ENCODE measurements at places on chromosomes 6 and 20. TPM values are rescaled to one million over a fixed set of nuclear protein-coding genes. Genes with fewer than 3 reads are reported as not detected.
A peak's percentile ranks its signal among the peaks of the same experiment; 100 is the strongest.

DLL1 gene
- total RNA-seq = 10.4 TPM

ARMH2 gene
- total RNA-seq = 1.1 TPM

OR2B3 gene
- not detected for total RNA-seq

RAET1L gene
- not detected for total RNA-seq

ENPP3 gene
- total RNA-seq = 2.1 TPM

GRIK2 gene
- 92.4 TPM for total RNA-seq

ZNF334 gene
- total RNA-seq = 23.7 TPM

TFEB gene
- total RNA-seq = 17.3 TPM

DNA sequence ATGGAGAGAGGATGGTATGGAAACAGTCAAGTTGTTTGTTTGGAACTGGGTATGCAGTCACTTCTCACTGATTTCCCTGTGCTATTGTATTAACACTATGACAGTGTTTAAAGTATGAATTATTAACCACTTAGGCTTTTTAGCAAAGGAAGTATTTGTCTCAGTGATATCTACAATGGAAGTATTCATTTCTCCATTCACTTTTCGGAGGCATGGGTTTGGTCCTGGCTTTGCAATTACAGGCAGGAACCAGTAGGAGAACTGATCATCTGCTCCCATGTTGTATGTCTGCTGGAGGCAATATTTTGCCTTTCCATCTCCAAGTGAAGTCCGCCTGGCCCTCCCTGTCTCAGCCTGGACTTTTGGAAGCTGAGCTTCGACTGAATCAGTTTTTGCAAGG, 30.6 kb upstream of the EXOC2 start:
- no peak overlapping the region for H3K4me3 ChIP-seq
- peaks cover under 1% of the 10 kb centered on the region for H3K27me3 ChIP-seq
- no peaks in the 10 kb centered on the region for H3K36me3 ChIP-seq
- no peaks in the 10 kb centered on the region for H3K4me1 ChIP-seq
- DNase-seq = no peak
- no peak overlapping the region for H3K27ac ChIP-seq

GRCh38 chr20:62308102-62308822, 5.5 kb downstream of the ADRM1 start:
- no peaks in the 10 kb centered on the region for H3K27me3 ChIP-seq
- peaks cover 28% of the 10 kb centered on the region for H3K4me1 ChIP-seq
- DNase-seq = no peak
- no peak overlapping the region for H3K27ac ChIP-seq
- H3K4me3 ChIP-seq = no peak overlapping the region

GRCh38 chr6:26352315-26352714, 12.7 kb upstream of the BTN3A2 start:
- H3K4me3 ChIP-seq = no peak overlapping the region
- no peaks in the 10 kb centered on the region for H3K4me1 ChIP-seq
- no peaks in the 10 kb centered on the region for H3K27me3 ChIP-seq
- no peaks in the 10 kb centered on the region for H3K36me3 ChIP-seq

- H3K4me3 ChIP-seq = no peak overlapping the region
- no peak for DNase-seq
- H3K4me1 ChIP-seq = no peaks in the 10 kb centered on the region
- no peaks in the 10 kb centered on the region for H3K27me3 ChIP-seq
These were observed 23.8 kb upstream of the FAM217A start for GRCh38 chr6:4102687-4103244.

DNA sequence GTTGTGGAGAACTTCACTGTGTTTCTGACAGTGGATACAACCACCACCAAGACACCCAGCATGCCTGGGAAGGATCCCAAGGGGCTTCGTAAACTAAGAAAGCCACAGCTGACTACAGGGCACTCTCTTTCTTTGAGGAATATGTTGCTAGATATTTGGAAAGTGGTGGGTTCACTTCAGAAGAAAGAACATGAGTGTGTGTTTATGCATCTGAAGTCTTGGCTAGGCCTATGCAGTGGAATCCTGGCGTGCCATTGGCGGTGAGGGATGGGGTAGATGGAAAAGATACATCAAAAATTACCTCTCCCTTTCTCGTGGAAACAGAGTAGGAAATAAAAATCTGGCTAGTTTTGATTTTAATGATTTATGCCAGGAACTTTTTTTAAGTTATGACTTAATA, 187.7 kb downstream of the PDE7B start:
- H3K27me3 ChIP-seq = no peaks in the 10 kb centered on the region
- H3K4me3 ChIP-seq = no peak overlapping the region

DNA sequence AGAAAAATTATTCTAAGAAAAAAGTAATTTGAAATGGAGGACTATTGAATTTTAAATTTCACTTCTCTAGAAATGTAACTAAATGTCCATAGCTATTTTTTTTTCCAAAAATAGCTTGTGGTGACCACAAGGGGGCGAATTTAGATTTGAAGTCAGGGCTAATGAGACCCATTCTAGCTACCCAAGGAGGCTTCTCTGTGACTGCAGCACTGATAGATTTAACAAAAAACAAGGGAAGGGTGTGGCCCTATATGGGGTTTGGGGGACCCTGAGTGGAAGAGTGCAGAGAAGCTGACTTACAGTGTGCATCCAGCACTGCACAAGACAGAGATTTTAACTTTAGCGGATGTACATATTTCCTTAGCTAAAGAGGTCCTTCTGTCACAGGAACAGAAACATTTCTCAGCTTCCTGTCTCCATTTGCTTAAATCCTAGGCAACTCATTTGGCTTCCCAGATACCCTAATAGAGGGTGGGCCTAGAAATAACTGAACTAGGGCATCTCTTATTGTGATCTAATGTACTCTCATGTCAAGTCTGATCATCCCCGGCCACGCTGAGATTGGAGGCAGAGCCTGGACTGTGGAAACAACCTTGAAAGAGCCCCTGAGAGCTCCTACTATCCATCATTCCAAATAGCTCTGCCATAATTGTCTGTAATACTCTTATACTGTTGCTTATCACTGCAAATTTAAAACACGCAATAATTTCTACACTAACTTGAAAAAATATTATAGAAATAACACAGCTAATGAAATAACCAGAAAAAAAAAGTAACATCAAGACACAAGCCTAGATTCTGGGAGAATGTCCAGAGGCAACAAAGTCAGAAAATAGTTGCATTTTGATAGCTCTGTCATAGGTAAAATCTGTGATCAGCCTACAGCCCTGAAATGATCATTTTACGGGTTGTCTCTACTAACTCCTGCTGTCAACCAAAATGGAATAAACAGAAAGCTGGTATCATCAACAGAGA, 93.6 kb downstream of the SNAP91 start:
- no peaks in the 10 kb centered on the region for H3K36me3 ChIP-seq
- H3K27me3 ChIP-seq = no peaks in the 10 kb centered on the region
- H3K4me1 ChIP-seq = no peaks in the 10 kb centered on the region
- no peak for DNase-seq

GRCh38 chr6:84635081-84635761, 129.2 kb downstream of the TBX18 start:
- no peaks in the 10 kb centered on the region for H3K36me3 ChIP-seq
- H3K4me3 ChIP-seq = no peak overlapping the region
- H3K27me3 ChIP-seq = no peaks in the 10 kb centered on the region
- no peak for DNase-seq
- H3K4me1 ChIP-seq = no peaks in the 10 kb centered on the region
- H3K27ac ChIP-seq = no peak overlapping the region

- H3K4me3 ChIP-seq = no peak overlapping the region
- no peaks in the 10 kb centered on the region for H3K36me3 ChIP-seq
- no peak for DNase-seq
- no peaks in the 10 kb centered on the region for H3K4me1 ChIP-seq
- no peak overlapping the region for H3K27ac ChIP-seq
- no peaks in the 10 kb centered on the region for H3K27me3 ChIP-seq
These were observed 37.1 kb downstream of the TNFAIP3 start for GRCh38 chr6:137903933-137904821.

GRCh38 chr20:61210862-61211261, 41.2 kb upstream of the CDH4 start:
- H3K27me3 ChIP-seq = no peaks in the 10 kb centered on the region
- no peak overlapping the region for H3K4me3 ChIP-seq
- H3K27ac ChIP-seq = no peak overlapping the region

DNA sequence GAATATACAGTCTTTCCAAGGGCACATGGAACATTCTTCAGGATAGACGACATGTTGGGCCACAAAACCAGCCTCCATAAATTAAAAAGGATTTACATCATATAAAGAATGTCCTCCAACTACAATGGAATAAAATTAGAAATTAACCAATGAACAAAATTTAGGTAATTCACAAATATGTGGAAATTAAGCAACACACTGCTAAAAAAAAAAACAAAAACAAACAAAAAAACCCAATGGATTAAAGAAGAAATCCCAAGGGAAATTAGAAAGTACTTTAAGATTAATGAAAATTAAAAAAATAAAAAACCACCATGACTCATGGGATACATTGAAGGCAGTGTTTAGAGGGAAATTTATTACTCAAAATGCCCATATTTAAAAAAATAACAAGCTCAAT, 21.4 kb upstream of the NT5E start:
- no peaks in the 10 kb centered on the region for H3K36me3 ChIP-seq
- no peaks in the 10 kb centered on the region for H3K4me1 ChIP-seq
- H3K27ac ChIP-seq = no peak overlapping the region
- no peaks in the 10 kb centered on the region for H3K27me3 ChIP-seq
- no peak overlapping the region for H3K4me3 ChIP-seq

- no peak overlapping the region for H3K27ac ChIP-seq
- DNase-seq = no peak
- H3K36me3 ChIP-seq = no peaks in the 10 kb centered on the region
- no peaks in the 10 kb centered on the region for H3K4me1 ChIP-seq
- H3K4me3 ChIP-seq = no peak overlapping the region
These were observed 62.0 kb downstream of the HFE start for GRCh38 chr6:26149240-26149639.

GRCh38 chr6:108751282-108751681, 96.9 kb upstream of the ARMC2 start:
- DNase-seq = no peak
- H3K27me3 ChIP-seq = no peaks in the 10 kb centered on the region
- peaks cover 19% of the 10 kb centered on the region for H3K4me1 ChIP-seq
- H3K27ac ChIP-seq = no peak overlapping the region

DNA sequence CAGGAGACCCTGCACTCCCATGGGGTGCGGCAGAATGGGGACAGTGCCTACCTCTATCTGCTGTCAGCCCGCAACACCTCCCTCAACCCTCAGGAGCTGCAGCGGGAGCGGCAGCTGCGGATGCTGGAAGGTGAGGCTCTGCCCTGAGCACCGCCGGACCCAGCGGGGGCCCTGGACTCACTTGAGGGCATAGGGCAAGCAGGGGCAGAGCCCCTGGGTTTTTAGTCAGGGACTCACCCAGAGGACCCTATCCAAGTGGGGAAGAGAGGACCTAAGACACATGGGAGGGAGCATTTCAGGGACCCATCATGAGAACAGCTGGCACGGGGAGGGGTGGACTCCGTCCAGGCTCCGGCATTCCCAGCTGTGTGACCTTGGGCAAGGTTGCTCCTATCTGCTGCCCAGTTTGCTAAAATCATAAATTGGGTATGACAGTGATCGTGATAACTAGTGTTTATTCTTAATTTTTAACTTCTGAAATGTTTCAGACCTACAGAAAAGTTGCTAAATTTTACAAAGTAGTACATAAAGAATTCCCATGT, 9.8 kb downstream of the RBCK1 start:
- peaks cover 59% of the 10 kb centered on the region for H3K36me3 ChIP-seq
- H3K4me3 ChIP-seq = no peak overlapping the region
- no peaks in the 10 kb centered on the region for H3K27me3 ChIP-seq
- DNase-seq = no peak
- H3K4me1 ChIP-seq = no peaks in the 10 kb centered on the region
- no peak overlapping the region for H3K27ac ChIP-seq

- H3K36me3 ChIP-seq = no peaks in the 10 kb centered on the region
- no peaks in the 10 kb centered on the region for H3K27me3 ChIP-seq
- H3K4me3 ChIP-seq = no peak overlapping the region
- no peaks in the 10 kb centered on the region for H3K4me1 ChIP-seq
- H3K27ac ChIP-seq = no peak overlapping the region
- peak; percentile 66 for DNase-seq
These were observed 36.0 kb downstream of the CCN2 start for GRCh38 chr6:131914967-131915751.

GRCh38 chr20:44954211-44954610, 6.0 kb downstream of the TOMM34 start:
- H3K4me3 ChIP-seq = no peak overlapping the region
- H3K27ac ChIP-seq = no peak overlapping the region
- no peaks in the 10 kb centered on the region for H3K27me3 ChIP-seq
- H3K36me3 ChIP-seq = peaks cover 44% of the 10 kb centered on the region
- peaks cover 2% of the 10 kb centered on the region for H3K4me1 ChIP-seq

DNA sequence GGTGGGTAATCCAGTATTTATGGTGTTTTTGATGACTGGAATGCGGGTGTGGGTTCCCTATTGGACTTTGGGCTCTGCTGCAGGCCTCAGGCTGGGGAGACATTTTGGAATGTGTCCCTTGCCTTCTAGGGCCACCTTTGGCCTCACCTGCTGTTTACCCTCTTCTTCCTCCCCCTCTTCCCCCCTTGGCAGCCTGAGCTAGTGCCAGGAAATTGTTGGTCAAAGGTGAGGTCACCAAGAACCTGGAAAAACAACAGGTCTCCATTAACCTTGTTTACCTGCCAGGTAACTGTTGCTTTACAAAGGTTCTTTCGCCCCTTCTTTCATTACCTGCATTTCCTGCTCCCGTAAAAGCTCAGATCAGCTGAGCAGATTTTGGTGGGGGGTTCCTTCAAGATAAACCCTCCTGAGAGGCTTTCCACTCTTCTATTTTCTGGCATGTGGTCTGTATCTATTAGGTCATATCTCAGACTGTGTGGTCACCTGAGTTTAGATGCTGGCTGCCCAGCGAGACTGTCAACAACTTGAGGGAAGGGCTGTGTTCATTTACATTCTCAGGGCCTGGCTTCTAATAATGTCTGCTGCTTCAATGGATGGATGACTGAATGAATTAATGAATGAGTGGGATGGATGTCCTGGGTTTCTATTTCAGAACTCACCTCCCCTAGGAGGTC, 34.7 kb downstream of the VEGFA start:
- no peaks in the 10 kb centered on the region for H3K36me3 ChIP-seq
- H3K27me3 ChIP-seq = no peaks in the 10 kb centered on the region
- no peak for DNase-seq
- no peak overlapping the region for H3K4me3 ChIP-seq

- H3K4me1 ChIP-seq = peaks cover 7% of the 10 kb centered on the region
- DNase-seq = no peak
- H3K27me3 ChIP-seq = no peaks in the 10 kb centered on the region
- H3K4me3 ChIP-seq = no peak overlapping the region
- no peaks in the 10 kb centered on the region for H3K36me3 ChIP-seq
These were observed 9.9 kb upstream of the PSMF1 start for GRCh38 chr20:1108437-1108920.

GRCh38 chr6:142218446-142218845, 71.4 kb downstream of the VTA1 start:
- no peak overlapping the region for H3K4me3 ChIP-seq
- no peaks in the 10 kb centered on the region for H3K27me3 ChIP-seq
- no peak overlapping the region for H3K27ac ChIP-seq
- no peak for DNase-seq

GRCh38 chr6:124203101-124203811, 399.6 kb downstream of the NKAIN2 start:
- no peaks in the 10 kb centered on the region for H3K27me3 ChIP-seq
- H3K4me3 ChIP-seq = no peak overlapping the region
- no peaks in the 10 kb centered on the region for H3K4me1 ChIP-seq
- no peak overlapping the region for H3K27ac ChIP-seq
